T47D (cell line): ENCODE measurements at places on chromosomes 13 and 19.

- no peak for DNase-seq
These were observed 233.1 kb downstream of the POU4F1 start for GRCh38 chr13:78370231-78370630.

DNA sequence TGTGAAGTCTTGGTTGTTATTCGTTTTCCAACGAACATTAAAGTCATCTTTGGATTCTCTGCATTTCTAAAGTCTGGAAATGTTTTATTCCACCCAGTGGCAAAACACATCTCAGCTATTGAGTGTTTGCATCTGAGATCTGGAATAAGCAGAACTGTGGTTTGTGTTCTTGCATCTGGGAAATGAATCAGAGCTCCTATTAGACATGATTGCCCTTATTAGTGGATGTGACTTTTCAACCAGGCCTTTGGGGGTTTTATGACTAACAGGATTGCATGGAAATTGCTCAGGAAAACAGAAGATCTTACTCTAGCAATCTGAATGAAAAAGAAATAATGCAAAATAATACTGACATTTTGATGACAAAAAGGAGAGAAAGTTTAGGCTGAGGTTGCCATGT is 488.8 kb downstream of the IRS2 start:
- no peak for DNase-seq

DNA sequence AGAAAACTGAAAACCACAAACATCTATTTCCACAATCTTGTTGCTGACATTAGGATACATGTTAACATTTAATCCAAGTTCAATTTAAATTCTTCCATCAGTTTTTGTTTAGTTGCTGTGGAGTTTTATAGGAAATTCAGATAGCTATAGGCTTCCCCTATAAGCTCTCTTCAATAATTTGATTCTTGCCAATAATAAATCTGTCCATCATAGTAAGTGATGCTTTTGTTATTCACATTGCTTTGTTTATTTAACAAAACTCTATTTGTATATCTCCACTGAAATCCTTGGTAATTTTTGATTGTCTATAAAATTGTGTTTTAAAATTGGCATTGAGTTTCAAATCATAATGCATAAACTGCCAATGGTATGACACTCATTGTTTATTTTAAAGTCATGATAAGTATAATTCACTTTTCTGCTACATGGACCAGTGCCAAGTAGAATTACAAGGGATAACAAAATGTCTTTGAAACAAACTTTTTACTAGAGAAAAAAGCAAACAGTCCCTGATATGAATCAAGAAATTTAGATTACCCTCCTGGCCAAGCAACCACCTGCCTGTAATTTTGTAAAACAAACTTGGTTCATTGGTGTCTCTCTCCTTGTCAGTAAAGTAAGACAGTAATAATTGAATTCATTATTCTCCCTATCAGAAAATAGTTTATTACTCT is 577.3 kb upstream of the GPC6 start:
- DNase-seq: no peak

DNA sequence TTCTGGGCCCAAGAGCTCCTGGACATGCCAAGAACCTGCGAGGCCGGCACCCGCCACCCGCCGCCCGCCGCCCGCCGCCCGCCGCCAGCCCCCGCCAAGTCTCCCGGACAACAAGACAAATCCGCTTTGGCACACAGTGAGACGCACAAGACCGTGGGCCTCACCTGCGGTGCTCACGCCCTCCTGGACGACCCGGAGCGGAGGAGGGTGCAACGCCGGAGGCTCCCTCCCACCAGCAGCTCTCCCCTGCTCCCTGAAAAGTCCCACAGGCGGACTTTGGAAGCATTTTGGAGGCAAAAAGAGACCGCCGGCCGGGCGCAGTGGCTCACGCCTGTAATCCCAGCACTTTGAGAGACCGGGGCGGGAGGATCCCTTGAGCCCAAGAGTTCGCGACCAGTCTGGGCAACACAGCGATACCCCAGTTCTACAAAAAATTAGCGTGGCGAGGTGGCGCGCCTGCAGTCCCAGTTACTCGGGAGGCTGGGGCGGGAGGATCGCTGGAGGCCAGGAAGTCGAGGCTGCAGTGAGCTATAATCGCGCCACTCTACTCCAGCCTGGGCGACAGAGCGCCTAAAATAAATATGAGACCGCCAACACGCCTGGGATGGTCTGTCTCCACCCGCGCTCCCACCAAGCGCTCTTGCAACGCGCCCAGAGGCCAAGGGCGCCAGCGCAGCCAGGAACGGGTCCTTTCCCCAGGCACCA is 783 bp downstream of the RHPN2 start:
- no peak for DNase-seq

GRCh38 chr19:57587529-57587928 is 3.6 kb downstream of the ZIK1 start:
- DNase-seq: no peak

DNA sequence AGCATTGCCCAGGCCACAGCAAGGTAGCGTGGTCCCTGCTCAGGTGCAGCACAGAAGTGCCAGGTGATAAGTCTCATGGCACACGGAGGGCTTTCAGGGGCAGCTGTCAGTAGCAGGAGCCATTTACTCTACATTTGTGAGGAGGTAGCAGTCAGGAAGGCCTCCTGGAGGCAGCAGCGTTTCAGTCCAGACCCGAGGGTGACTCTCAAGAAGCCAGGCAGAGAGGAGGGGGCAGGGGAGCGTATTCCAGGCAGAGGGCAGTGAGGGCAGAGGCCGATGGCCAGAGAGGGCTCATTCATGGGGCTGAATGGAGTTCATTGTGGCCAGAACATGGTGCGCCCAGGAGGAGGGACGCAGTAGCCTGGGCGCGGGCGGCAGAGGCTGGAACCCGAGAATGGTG is 8.9 kb downstream of the PIAS4 start:
- DNase-seq: no peak
